ENCODE measurements at places on chromosomes 13 and 19.

GRCh38 chr13:50684366-50684765, 159.1 kb downstream of the DLEU7 start:
- DNase-seq = peak; percentile 80

- no peak for DNase-seq
Measured at GRCh38 chr13:71860547-71861138, 6.4 kb downstream of the DACH1 start.

DNA sequence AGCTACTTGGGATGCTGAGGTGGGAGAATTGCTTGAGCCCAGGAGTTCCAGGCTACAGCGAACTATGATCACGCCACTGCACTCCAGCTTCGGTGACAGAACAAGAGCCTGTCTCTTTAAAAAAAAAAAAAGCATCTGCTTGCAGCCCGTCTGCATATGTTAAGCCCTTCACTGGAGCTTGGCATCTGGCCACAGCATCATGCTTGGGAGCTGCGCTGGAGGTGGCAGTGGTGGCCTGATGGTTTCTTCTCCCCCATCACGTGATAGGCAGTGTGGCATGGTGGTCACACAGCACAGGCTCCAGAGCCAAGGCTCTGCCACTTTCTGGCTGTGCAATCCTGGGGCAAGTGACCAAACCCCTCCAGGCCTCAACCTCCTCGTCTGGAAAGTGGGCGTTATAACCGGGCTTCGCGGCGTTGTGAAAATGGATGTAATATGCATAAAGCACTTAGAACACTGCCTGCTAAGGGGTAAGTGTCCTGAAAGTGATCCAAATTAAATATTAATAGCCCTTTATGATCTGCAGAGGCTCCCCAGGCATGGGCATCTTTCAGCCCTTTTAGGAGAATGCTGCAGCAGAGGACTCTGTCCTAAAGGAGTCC, 24.4 kb downstream of the MARK4 start:
- no peak for DNase-seq

DNA sequence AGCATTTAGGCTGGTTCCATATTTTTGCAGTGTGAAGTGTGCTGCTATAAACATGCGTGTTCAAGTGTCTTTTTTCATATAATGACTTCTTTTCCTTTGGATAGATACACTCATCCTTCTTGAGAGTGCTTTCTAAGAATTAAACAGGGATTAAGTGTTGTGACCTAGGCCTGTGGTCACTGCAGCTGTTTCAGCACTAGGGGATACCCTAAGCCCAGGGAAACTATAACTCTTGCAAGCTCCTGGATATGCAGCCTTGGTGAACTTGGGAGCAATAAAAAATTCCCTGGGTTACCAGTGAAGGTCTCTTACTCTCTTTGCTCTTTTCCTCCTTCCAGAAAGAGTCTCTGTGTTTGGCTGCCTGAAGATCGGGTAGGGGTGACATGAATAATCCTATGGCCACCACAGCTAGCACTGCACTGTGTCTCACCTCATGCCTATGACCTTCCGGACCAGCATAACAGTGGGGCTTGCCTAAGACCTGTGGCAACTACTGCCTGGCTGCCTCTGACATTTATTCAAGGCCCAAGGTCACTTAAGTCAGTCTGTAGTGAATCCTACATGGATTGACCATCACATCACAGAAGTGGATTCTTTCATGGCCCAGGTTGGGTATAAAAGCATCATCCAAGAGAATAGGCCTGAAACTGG, 799.7 kb downstream of the DACH1 start:
- DNase-seq = no peak
